ENCODE measurements at places on chromosomes 2 and 18. TPM values are rescaled to one million over a fixed set of nuclear protein-coding genes. Genes with fewer than 3 reads are reported as not detected.

DNA sequence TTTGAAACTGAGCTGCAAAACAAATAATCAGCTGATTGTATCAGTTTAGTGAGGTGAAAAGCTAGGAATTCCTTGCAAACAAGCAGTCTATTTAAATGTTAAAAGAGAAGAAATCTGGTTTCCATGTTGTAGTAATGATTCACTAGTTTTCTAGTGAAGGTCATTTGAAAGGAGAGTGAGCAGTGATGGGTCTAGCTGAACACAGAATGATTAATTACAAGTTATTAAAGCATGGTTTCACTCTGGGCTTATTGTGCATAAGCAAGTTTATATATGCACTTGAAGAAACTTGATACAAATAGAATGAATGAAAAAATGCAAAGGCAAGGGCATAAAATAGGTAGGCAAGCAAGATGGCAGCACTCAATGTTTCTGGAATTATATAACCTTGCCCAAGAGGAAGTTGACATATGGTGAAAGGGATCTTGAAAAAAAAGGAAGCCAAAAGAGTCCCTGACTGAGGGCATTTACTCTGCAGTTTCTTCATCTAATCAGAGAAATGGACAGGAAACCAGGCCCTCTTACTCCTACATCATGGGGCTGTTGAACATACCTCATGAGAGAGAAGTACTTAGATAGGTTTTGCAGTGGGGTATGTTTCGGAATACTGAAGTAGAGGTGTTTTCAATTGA, 53.2 kb downstream of the PLCL1 start:
- DNase-seq = no peak

TWIST2 gene
- not detected for total RNA-seq

ABCG5 gene
- not detected for total RNA-seq

KRTCAP3 gene
- 5.0 TPM for total RNA-seq

DNA sequence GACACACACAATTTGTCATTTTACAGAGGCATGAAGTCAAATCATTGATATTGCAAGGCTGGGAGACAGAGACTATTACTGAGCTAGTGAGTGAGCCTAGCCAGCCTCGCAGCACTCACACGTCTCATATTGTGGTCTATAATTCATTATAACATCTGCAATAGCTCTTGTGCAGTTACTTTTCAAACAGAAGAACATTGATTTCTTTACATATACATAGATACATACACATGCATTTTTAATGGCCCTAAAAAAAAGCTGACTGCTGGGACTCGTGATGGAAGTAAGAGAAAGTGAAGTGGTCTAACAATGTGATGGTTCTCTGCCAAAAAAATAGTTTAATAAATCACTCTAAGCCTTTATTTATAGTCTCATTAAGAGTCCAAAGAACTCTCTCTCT, 56.8 kb downstream of the KIAA2012 start:
- no peak for DNase-seq

GRCh38 chr2:230758566-230759480, 46.2 kb downstream of the CAB39 start:
- DNase-seq = no peak

- DNase-seq = no peak
Observed at GRCh38 chr18:6021306-6022073, 126.2 kb upstream of the TMEM200C start.

GRCh38 chr2:39492716-39493115, 55.6 kb upstream of the MAP4K3 start:
- no peak for DNase-seq

DNA sequence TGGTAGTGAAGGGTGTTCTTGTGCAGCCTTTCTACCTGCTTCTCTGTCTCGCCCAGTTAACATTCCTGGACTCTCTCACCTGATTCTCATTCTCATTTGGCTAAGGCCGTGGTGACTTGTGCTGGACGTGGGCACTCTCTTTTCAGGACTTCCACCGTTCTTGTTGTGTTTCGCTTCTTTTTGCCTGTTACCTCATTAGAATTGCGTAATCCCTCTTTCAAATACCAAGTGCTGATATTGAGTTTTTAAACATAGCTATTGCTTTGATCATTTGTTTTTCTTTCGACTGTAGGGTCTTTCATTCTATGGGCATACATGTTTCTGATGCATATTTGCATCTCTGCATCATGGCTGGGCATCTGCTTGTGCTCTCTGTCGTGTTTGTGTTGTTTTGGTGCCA, 287.0 kb downstream of the ALPK2 start:
- no peak for DNase-seq

DNA sequence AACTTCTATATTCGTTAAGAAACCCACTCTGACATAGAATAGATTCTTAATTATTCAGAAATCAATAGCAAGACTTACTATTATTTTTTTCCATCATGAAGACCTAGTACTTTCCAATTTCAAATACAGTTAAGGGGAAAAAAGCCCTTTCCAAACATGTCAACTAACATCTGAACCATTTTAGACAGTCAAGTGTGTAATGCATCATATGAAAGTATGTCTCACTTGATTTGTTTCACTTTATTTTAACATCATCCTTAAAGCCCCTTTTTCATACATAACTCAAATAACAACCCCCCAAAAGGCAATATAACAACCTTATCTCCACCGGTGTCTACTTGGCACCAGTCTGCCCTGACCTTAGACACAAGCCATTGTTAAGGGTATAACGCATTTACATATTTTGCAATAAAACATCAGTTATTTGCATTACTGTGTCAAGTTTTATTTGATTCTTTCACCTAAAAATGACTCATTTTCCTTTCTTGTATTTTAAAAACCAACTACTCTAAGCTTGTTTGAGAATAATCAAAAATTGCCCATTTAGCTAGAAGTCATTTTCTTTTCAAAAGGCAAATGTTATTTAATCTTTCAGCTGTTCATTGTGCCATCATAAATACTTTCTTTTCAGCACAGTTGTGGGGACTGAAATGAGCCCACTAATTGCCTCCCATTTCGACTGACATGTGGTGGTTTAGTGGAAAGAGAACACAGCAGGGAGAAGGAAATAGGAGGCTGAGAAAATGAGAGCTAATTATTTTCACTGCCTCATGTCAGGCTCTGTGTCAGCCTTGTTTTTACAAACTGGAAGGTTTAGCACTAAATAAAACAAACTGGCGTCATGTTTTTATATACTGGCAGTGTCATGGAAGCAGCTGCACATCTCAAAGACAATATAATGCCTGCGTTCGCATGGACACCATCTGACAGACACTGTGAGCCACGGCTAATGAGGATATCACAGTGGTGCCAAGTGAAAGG, 104.7 kb upstream of the CDCA7 start:
- DNase-seq = no peak

SLC40A1 gene
- total RNA-seq = 4.1 TPM

DNA sequence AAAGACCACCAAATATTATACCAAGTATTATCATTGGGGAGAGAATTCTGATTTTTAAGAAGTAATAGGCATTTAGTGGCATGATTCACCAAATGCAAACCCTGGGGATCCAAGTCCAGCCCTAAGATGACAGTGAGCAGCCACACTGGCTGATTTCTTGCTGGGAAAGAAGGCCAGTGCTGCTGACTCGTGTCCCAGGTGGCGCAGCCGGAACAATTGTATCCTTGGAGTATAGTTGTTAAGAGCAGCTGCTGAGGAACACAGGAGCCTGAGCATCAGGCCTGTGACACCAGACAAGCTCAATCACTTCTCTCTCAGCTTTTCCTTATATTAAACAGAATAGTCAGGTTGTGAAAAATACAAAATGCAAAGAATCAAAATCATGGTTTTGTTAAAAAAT, 48.4 kb downstream of the LRP1B start:
- no peak for DNase-seq

PROKR1 gene
- total RNA-seq = not detected

Data from activated naive CD4-positive, alpha-beta T cell treated with anti-CD3 and anti-CD28 coated beads for 36 hours (primary cell).